Stimulated activated CD4-positive, alpha-beta T cell treated with anti-CD3 and anti-CD28 coated beads, Interleukin-15, amount 100 ng/mL, for 48 hours (primary cell): ENCODE measurements at places on chromosomes 16 and 17.

DNA sequence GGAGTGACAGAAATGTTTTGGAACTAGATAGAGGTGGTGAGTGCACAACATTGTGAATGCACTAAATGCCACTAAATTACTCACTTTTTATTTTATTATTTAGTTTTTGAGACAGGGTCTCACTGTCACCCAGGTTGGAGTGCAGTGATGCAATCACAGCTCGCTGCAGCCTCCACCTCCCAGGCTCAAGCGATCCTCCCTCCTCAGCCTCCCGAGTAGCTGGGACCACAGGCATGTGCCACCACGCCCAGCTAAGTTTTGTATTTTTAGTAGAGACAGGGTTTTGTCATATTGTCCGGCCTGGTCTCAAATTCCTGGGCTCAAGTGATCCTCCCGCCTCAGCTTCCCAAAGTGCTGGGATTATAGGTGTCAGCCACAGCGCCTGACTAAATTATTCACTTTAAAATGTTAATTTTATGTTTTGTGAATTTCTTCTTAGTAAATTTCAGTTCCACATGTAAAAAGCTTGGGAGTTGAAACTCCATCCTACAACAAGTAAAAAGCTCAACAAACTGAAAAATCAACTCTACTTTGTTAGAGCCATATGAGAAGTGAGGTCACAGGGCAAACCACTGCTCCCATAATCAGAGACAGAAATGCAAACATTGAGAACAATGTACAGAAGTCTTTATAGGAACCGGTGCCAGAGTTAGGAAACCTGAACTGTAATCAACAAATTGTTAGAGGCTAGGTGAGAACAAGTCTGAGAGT lies 13.8 kb upstream of the SLC5A10 start:
- no peak for DNase-seq

- DNase-seq, result no peak
These were observed 66.7 kb downstream of the CCDC182 start for GRCh38 chr17:57678393-57678792.

- DNase-seq, result no peak
These were observed 7.5 kb upstream of the TMEM101 start for GRCh38 chr17:44022246-44022645.

DNA sequence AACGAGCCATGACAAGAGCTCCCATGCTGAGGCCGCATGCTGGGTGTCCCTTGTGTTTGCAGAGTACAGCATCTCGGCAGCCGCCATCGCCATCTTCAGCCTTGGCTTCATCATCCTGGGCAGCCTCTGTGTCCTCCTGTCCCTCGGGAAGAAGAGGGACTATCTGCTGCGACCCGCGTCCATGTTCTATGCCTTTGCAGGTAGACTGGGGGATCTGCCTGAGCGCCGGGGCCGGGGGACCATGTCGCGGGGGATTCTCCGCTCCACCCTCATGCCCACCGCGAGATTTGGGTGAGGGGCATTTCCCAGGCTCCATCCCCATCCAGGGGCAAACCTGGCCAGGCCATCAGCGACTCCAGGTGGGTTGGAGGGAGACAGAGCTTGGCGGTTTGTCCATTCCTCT lies 10.7 kb downstream of the CACNG1 start:
- no peak for DNase-seq

DNA sequence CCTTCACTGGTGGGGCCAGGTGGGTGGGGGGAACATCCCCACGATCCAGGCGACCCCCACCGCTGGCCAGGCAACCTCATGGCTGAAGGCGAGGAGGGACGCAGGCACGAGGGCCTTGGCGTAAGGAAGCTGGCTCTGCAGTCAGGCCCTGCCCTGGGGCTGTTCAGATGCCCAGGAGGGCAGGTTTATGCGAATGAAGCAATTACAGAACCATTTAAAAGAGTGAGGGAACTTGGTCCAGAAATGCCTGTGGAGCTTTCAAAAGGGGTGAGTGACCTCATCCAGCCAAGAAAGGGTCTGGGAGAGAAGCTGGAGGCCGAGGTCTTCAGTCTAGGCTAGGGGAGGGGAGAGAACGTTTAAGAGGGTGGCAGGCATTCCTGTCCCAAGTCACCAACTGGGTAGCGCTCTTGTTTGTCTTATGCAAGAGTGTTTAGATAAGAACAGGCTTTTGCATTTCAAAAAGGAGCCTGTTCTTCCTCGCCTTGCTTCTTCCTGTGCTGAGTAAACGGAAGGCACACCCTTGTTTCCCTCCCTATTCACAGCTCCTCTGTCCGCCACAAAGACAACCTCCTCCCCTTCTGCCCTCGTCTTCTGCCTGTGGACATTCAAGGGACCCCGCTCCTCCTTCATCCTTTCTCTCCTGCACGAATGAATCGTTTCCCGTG lies 183.5 kb upstream of the SDK2 start:
- no peak for DNase-seq
